ENCODE measurements at places on chromosomes 3 and 15.

GRCh38 chr3:47398228-47398627, 17.4 kb downstream of the PTPN23 start:
- no peak for DNase-seq

DNA sequence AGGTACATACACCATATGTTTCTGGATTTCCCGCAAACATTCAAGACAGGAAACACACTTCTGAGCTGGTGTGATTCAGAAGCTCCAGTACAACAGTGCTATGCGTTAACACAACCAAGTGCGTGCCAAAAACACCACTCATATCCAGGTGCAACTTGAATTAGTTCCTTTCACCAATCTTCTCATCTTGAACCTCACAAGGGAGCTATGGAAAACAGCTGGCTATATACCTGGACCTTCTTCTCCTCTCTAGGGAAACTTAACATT, 31.3 kb downstream of the SUSD5 start:
- no peak for DNase-seq

- DNase-seq: no peak
Measured at GRCh38 chr3:124034016-124034843, 42.3 kb upstream of the ROPN1 start.

DNA sequence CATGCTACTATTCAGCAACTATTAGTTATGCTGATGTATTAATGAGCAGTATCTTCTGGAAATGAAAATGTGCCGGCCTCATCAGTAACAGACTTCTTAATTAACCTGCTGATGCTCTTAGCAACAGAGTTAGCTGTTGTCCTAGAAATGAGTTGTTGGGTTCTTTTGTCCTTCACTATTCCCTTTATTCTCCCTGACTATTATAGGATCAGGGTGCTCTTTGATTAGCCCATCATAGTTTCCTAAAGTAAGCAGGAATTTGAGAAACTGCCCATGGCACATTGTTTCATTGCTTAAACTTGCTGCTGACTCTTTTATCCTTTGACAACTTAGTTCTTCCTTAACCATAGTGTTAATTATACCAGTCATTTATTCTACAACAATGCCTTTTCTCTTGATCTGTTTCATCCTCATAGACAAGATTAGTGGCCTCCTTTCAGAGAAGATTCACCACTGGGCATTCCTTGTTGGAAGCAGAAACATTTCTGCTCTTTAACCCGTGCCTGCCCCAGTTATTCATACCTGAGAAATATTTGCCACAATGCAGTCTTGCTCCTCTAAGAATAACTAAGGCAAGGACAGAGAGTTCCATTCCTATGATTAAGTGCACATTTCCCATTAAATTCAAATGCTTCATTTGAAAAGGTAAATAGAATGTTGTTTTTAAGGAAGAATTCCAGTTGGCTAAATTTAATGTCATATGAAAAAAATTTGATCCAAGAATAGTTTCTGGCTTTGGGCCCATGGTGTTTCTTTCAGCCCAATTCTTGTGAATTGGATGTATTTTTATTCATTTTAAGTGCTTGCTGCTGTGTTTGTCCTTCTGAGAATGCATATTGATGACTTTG, 573.3 kb upstream of the TBL1XR1 start:
- no peak for DNase-seq

- no peak for DNase-seq
Measured at GRCh38 chr3:120526011-120526870, 69.9 kb upstream of the NDUFB4 start.

- no peak for DNase-seq
Measured at GRCh38 chr3:48398701-48399386, 26.8 kb downstream of the FBXW12 start.

DNA sequence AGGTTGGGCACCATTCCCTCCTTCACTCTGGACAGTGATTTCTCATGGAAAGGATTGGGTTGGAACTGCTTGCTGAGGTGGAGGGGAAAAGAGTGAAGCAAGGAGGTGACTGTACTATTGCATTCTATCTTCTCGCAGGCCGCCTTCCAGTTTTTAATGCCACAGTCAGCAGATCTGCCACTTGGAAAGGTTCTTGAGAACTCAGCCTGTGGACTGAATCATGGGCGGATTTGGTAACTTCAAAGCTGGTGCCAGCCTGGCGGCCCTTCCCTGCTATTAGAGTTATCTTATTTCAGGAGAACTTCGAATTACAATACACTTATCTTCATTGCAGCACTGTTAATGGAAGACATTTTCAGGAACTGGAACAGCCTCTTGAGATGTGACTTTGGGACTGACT, 23.1 kb upstream of the SLC28A2 start:
- DNase-seq: no peak

GRCh38 chr3:136343873-136344555, 93.9 kb downstream of the PCCB start:
- DNase-seq: peak; percentile 87
